ENCODE measurements at places on chromosomes 12 and 14.

GRCh38 chr14:32561520-32561919, 232.4 kb downstream of the AKAP6 start:
- no peak for DNase-seq

DNA sequence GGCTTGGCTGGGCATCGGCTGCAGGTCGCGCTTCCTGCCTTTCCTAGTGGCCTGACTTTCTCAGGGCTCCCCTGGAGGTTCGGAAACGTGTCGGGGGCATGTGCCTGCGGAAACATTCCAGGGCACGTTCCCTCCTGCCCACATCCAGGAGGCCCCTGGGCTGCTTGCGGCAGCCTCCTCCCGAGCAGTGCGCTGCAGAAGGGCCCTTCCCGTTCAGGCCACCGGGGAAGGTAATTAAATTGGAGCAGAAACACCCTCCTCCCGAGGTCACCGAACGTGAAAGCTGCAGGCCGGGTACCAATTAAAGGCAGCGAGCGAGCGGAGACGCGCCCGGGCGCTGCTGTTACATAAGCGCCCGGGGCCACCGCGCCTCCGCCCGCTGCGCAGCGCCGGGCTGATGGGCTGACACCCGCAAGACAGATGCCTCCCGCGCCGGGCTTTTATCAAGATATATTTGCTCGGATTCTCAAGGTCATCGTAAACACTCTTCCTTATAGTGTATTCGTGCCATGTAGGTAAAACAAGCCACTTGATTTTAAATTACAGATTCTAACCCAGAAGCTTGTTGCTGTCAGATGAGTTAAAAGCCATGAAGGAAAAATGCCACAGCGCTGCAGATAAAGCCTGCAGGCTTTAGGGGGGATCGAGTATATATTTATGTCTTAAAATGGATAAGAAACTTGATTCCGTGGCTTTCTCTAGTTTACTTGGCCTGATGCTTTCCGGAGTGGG, 31.4 kb downstream of the SSPN start:
- peak; percentile 74 for DNase-seq

- no peak for DNase-seq
These were observed 55.1 kb upstream of the FRMD6 start for GRCh38 chr14:51596488-51597117.

- DNase-seq: no peak
These were observed 443.0 kb downstream of the NPAS3 start for GRCh38 chr14:33381717-33382116.

- DNase-seq: no peak
These were observed 10.6 kb downstream of the SSPN start for GRCh38 chr12:26205941-26206340.

DNA sequence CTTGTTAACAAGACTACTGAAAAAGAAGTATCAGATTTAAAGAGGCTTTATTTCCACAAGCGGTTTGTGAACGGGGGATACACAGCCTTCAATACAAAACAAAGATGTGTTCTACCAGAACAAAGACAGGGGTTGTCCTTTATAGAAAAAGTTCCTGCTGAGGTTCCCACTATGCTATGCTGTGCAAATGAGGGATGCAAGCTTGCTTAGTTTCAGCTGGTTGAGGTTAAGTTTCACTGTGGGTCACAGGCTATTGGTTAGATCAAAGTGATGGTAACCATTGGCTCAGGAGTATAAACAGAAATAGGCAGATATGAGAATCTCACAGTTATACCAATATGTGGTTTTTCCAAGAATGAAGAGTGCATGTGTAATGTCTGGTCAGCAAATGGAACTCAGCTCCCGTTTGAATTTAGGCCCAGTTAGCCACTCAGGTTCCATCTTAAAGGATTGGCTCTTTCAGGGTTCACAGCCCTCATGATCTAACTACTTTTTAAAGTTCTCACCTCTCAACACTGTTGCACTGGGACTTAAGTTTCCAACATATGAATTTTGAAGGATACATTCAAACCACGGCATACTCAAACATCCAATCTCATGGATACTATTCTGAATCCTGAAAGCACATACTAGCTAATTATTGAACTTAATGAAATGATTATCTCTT, 215.4 kb upstream of the DCN start:
- DNase-seq: no peak

GRCh38 chr14:103348154-103348553, 14.1 kb downstream of the EIF5 start:
- DNase-seq: no peak

DNA sequence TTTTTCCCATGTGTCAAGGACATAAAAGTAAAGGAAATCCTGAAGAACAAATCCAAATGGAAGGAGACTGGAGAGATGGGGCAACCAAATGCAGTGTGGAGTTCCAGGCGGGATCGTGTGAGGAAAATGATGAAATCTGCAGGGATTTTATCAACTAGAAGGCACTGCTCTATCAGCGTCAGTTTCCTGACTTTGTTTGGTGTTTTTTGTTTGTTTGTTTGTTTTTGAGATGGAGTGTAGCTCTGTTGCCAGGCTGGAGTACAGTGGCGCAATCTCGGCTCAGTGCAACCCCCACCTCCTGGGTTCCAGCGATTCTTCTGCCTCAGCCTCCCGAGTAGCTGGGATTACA, 43.3 kb upstream of the GPR132 start:
- no peak for DNase-seq

- no peak for DNase-seq
These were observed 28.4 kb downstream of the BCL2L14 start for GRCh38 chr12:12099102-12099501.

- DNase-seq: no peak
These were observed 154.7 kb downstream of the FBXL14 start for GRCh38 chr12:1439687-1440086.

- DNase-seq: no peak
These were observed 69.1 kb downstream of the CCDC92 start for GRCh38 chr12:123903301-123904065.

- DNase-seq: no peak
These were observed 105.4 kb downstream of the ALX1 start for GRCh38 chr12:85385406-85385805.

DNA sequence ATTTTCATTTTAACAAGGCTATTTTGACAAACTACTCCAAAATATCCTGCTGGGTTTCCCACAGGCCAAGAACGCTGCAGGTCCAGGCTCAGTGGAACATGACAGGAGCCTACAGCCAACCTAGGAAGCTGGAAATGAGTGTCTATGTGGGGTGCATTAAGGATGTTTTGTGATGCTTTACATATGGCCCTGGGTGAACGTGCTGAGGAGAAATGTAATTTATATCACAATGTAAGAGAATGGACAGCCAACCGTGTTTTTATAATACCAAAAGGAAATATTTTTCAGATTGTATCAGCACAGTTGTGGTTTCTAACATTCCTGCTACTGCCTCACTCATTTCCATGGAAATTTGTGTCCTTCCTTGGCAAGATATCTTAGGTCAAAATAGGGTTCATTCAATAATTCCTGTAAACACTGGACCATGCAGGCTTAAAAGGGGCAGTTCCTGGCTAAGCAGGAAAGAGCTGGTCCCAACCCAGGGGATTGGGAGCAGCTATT, 51.5 kb downstream of the ST8SIA1 start:
- DNase-seq: no peak

- DNase-seq: no peak
These were observed 42.9 kb upstream of the CAPRIN2 start for GRCh38 chr12:30797689-30798088.

DNA sequence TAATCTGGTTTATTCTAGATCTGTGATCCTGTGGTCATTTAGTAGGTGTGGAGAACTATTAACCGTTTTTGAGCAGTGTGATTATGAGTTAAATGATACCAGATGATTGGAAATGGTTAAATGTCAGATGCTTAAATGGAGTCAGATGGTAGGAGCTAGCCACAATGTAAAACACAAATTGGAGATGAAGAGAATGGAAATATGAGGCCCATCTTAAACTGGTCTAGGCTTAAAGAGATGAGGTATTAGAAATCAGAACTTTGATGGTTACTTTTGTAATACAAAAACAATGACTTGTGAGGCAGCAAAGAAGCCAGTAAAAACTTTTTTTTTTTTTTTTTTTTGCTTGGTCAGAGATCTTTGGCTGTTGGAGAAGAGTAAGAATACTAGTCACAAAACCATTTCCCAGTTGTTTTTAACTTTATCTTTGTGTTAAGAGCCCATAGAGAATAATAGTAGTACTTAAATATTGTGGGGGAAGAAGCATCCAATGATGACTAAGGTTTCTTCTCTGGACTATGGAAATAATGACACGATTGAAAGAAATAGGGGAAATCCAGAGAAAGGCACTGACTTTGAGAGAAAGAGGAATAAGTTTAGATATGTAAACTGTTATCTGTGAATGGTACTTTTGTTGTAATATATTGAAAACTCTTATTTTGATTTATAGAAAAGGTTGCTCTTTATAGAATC, 95.9 kb downstream of the WNK1 start:
- DNase-seq: no peak

DNA sequence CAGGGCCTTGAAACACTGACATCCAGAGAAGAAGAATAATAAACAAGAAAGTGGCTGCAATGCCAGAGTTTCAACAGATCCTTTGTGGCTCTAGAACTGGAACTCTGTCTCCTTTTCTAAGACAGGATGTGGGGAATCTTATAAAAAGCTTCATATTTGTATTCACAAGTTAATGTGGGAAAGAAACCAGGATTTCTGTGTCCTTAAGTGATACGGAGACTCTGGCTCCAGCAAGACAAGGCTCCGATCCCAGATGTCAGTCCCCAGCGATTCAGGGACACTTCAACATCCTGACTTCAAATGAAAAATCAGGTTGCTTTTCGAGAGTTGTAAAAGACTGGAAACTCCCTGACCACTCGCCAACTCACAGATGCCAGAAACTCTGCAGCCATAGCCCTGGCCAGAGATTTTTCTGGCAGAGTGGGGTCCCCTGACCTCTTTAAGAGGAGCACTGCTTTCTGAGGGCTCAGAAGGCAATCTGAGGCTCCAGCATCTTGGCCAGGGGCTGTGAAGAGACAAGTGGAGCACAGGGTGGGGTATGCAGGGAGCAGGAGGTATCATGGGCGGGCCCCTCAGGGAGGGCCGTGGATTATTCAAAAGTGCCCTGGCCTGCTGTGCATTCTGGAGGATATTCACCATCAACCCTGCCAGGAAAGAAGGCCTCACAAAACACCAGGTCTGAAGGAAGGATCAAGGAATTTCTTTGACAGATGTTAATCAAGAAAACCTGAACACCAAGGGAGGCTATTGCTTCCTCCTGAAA, 53.3 kb downstream of the TMX1 start:
- no peak for DNase-seq

- DNase-seq: no peak
These were observed 14.4 kb downstream of the MUCL1 start for GRCh38 chr12:54868690-54869089.

DNA sequence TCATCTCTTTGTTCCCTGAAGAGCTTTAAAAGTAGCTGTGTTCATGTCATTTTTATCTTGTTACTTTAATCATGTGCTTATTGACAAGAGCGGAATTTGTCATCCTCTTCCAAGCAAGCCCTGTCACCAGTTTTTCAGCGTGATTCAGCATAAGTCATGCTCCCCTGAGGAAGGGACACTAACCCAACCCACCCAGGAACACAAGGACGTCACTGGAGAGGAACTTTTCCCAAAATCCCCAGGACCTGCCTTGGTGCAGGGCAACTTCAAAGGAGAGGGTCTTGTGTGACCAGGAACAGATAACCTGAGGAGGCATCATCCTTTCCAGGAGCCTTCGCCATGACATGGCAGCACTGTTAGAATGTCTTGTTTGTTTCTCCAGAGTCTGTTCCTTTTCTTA, 107.1 kb upstream of the DIO3 start:
- no peak for DNase-seq

DNA sequence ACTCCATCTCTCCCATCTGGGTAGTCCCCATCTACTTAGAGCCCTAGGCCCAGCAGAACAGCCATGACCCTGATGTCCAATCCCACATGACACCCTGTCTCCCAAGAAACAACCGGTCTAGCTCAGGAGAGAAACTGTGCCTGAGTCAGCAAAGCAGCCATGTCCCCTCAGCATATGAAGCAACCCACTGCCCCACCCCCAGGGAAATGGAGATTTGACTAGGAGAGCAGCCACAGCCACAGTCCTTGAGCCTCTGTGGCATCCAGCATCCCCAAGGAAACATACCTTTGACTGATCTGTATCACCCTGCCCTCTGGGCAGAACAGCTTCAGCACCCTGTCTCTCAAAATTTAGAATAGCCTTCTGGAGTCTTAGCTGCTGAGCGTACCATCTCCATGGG, 641.9 kb upstream of the FBXO33 start:
- DNase-seq: no peak

DNA sequence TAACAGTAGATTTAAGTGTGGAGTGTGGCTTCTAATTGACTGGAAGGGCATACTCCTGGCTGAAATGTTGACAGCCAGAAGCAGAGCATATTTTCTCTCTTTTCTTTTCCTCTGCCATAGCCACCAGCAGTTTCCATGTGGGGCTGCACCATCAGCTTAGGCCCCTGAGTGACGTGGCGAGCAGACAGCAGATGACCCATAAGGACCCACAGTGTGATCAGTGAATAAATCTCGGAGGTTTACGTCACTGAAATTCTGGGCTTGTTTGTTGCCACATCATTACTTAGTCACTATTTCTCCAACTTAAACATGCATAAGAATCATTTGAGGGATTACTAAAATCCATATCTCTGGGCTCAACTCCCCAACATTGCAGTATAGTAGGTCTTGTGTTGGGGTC, 549.7 kb upstream of the TMEM132C start:
- DNase-seq: no peak

- no peak for DNase-seq
These were observed 122.2 kb downstream of the CRACR2A start for GRCh38 chr12:3630621-3631271.

- DNase-seq: no peak
These were observed 90.0 kb downstream of the RNF34 start for GRCh38 chr12:121489874-121490273.

DNA sequence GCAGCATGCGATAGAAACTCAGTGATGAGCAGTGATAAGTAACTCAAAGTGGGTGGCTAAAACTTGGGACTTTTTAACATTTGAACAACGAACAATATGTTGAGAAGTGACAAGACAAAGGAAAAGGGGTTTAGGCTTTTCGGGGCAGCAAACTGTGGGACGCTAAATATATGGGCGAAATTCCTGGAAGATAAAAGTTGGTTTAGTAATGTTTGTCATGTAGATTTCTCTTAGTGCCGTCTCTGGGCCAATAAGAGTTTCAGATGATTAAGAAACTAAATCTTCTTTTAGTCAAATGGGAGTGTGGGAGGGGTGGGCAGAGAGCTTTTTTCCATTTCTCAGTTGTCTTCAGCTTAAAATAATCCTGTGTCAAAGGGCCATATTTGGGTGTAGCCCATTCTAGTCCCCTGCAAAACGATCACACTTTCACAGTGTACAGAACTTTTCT, 41.7 kb upstream of the FUT8 start:
- DNase-seq: peak; percentile 44

- no peak for DNase-seq
These were observed 677.4 kb upstream of the TMEM132C start for GRCh38 chr12:127589541-127589940.

GRCh38 chr12:123089631-123090353, 61.1 kb downstream of the PITPNM2 start:
- DNase-seq: no peak

DNA sequence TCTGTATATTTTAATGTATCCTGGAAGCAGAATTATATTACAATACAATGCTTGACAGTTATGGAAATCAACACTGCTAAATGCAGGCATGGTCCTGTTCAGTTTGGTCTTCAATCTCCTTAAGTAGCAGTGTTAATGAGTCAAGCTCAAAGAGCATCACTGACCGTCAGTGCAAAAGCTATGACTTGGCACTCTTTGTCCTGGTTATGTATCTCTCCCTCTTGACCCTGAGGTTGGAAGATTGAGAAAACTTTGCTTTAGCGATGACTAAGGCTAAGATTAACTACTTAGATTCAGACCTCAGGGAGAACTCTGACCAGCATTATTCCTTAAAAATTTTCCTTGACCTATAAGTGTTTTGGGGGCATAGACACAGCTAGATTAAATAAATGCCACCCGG, 10.9 kb downstream of the CLEC7A start:
- DNase-seq: no peak
